Forelimb muscle (tissue), 1 donor: ENCODE measurements at places on chromosomes 4 and X. TPM values are rescaled to one million over a fixed set of nuclear protein-coding genes. Genes with fewer than 3 reads are reported as not detected.

BEND4 gene
- 0.04 TPM for polyA plus RNA-seq

OFD1 gene
- polyA plus RNA-seq = 20.7 TPM

ZCCHC12 gene
- polyA plus RNA-seq = 0.47 TPM

CDKL2 gene
- polyA plus RNA-seq = 0.14 TPM

ALB gene
- polyA plus RNA-seq = 0.96 TPM

IL3RA gene
- 18.7 TPM for polyA plus RNA-seq

NDNF gene
- polyA plus RNA-seq = 6.7 TPM

CXCL3 gene
- 0.09 TPM for polyA plus RNA-seq

- DNase-seq = no peak
Measured at GRCh38 chr4:11847167-11847566, 418.5 kb upstream of the HS3ST1 start.

DNA sequence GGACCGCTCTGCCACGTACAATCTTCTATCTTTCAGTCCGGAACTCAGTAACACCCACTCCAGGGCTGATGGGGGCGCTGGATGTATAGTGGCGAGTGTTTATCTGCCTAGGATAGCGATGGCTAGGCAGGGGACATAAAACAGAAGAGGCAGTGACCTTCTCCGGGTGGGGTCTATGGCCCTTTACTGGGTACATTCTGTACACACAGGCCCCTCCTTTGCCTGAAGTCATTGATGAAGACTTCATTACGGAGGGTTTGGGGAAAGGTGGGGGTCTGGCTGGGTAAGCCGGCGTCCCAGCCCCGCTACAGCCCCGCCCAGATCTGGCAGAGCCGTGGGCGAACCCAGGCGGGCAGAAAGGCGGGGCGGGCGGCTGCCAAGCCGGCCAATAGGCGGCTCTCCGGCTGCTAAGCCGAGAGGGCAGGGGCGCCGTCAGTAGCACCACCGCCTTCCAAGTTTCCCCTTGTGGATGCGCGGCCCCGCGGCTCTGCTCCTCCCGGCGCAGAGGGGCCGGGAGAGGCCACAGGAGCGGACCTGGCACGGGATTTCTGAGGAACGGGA lies at the start of gene CHST7:
Gene CHST7, plus strand, starts transcription at position 435 of the 561 bp plus-strand sequence. CDS start 167 bp downstream, outside the sequence.
- no peak for DNase-seq

DNA sequence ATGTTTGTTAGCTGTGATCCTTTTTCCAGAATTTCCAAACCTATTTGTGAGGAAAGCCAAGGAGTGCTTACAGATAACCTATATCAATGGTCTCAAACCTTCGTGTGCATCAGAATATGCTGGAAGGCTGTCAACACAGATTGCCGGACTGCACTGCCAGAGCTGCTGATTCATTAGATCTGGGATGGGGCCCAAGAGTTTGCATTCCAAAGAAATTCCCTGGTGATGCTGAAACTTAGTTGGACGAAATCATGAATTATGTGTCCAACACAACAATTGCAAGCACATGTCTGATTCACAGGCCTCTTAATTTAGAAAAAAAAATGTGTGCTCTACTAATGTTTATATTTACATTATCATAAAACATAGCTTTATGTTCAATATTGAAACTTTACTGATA lies 544.0 kb upstream of the AMOT start:
- DNase-seq = peak; percentile 28

DNA sequence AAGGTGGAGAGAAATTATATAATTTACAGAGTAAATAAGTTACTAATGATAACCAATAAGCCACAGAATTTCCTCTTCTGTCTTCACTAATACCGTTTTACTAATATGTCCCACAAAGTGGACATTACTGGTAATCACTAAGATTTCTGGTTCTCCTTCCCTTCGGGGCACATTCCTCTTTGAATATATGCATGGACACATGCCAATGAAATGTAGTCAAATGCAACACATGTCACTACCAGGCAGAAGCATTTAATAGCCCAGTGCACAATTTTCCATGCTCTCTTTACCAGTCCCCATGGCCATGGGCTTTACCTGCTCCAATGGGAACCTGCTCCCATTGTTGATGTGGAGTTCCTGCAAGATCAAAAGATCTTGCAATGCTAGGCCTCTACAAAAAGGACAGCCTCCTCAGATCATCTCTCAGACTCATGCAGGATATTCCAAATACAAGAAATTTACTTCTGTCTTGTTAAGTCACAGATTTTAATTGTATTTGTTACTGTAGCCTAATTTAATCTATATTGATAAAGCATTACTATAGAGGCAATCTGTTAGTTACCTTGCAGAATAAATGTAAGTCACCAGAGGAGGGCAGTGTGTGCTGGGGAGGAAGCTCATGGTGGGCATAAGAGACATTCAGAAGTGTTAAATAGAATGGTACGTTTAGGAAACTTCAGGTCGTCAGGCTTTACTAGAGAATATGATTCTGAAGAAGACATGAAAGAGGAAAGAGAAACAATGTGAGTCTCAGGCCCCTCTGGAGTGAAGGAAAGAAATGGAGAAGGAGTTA lies 37.1 kb upstream of the INPP4B start:
- DNase-seq = no peak

DNA sequence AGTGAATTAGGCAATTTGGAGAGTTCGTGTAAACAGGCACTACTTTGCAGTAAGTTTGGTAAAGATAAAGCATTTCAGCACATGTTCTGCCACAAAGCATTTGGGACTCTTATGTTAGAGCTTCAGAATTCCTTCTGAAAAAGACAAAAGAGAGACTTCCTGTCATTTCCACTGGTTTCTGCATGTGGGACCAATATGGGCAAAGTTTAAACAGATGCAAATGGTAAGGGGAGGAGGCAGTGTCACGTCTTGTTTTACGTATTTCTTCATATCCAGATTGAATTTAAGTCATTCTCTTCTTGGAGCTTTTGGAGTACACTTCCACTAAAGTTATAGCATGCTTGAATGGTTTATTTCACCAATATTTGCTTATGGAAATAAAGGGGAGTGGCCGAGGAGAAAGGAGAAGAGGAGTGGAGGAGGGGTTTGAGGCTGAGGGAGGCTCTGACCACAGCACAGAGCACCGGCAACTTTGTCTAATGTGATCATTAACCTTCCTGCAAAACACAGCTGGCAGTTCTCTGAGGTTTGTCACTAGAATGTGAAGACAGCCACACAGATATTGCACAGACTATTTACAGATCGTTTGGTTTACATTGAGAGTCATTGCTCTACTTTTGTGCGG lies at the start of gene APELA:
Gene APELA, plus strand, starts transcription at position 479 of the 625 bp plus-strand sequence. CDS start 154 bp downstream, outside the sequence.
- no peak for DNase-seq

DNA sequence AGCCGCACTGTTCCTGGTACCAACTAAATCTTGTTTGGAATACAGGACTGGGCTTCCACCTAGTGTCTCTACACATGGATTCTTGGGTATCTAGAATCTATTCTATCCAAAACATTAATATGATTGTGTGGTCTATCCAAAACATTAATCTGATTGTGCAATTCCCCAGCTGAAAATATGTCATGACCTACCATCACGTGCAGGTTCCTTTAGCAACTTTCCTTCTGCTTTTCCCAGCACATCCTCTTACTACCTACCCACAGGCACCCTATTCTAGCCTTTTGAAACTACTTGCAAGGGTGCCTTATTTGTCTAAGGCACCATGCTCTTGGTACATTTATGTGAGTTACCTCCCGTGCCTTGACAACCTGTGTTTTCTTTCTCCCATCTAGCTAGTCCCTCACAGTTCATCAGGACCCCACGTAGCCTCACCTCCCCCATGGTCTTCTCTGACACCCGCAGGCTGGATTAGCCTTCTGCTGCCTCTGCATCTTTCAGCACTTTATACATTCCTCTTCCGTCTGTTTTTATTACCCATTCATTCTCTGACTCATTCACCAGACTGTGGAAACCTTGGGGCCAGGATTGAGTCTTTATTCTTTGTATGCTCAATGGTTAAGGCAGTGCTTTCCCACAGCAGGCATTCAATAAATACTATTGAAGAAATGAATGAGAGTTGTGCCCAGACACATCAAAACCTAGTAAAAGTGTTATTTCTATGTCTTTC lies 88.8 kb upstream of the FAM9B start:
- DNase-seq = no peak

- no peak for DNase-seq
Measured at GRCh38 chrX:131979116-131979515, 44.0 kb upstream of the STK26 start.

DNA sequence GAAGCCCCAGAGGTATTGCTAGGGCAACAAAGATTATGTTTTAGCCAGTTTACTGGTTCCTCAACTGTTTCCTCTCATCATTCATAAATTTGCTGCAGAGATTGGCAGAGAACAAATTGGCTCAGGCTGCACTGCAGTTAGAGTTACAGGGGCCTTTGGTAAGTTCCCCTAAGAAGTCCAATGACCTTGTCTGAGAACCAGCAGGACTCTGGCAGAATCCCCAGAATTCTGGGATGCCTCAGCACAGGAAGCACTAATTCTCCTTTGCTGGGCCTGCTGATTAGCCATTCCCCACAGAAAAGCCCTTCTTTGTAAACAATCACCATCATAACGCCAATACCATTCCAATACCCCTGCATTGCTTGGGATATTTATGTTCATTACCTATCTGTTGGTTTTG lies 151.3 kb downstream of the USP46 start:
- peak; percentile 5 for DNase-seq

DNA sequence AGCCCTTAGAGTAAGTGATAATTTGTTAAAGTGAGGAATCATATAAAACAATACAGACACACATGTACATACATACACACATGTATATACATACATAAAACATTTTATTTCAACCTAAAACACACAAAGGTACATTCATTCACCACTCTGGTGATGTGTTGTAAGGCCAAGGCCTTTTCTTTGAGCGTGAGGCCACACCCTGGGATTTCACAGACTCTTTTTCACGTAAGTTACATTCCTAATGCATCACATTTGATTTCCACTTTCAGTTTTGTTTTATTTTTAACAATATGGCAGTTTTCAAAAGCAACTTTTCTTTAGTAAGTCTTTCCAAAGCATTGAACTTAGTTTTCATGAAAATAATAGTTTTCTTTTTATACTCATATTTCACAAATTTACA lies 170.7 kb downstream of the COL4A6 start:
- DNase-seq = no peak

- no peak for DNase-seq
Measured at GRCh38 chrX:42714981-42715700, 62.8 kb downstream of the PPP1R2C start.

GRCh38 chr4:123317211-123317610 lies 79.4 kb upstream of the SPRY1 start:
- no peak for DNase-seq

- DNase-seq = no peak
Measured at GRCh38 chr4:130703211-130703935, 1607.4 kb downstream of the C4orf33 start.

DNA sequence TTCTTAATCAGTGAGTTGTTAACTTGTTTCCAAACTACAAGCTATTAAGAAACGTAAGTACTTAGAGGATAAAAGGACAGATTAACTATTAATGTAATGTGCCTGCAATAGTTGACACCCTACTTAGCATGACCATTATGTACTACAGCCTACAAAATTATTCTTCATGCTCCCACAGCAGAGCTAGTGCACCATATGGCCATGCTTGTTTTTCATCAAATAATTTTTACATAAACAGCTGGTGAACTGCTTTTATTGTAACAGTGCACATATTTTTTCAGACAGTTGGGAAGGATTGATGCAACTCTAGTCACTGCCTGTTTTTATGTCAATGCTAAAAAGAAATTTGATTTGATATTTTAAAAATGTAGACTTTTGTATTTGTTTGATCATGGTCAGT lies 10.2 kb upstream of the MAGEB10 start:
- DNase-seq = no peak

- no peak for DNase-seq
Measured at GRCh38 chrX:118062817-118063615, 53.6 kb downstream of the KLHL13 start.

DNA sequence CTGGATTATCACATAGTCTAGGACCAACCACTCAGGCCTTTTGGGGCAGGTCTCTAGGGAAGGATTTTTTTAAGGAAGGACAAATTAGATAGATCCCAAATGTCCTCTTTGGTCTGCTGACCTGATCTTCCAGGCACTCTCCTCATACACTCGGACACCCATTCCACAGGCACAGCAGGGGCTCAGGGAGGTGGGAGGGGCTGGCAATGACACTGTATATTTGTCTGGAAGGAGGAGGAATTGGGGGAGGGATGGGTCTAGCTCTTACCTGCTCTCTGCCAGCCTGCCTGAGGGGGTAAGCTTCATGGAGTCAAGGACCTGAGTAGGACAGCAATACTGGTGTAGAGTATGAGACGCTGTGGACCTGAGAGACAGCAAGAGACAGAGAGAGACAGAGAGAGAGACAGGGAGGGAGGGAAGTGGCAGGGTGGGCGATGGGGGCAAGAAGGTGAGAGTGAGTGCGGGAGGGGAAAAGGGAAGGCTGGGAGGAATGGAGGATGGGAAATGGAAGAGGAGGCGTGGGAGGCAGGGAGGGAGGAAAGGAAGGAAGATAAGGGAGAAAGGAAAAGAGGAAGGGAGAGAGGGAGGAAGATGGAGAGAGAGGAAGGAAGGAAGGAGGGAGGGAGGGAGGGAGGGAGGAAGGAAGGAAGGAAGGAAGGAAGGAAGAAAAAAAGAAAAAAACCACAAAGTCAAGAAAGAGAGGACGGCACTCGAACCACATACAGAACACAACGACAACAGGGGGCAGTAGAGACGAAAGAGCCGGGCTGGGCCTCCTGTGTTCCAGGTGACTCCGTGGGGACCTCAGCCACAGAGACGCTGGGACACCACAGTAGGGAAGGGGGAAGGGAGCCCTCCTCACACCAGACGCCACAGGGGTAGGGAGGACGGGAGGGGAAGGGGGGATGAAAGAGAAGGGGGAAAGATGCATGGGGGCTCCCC lies 1.8 kb downstream of the IQSEC2 start:
- no peak for DNase-seq

GRCh38 chr4:33448948-33449347 lies 2728.8 kb downstream of the PCDH7 start:
- DNase-seq = no peak

GRCh38 chr4:82358847-82359246 lies 14.9 kb downstream of the HNRNPD start:
- no peak for DNase-seq

DNA sequence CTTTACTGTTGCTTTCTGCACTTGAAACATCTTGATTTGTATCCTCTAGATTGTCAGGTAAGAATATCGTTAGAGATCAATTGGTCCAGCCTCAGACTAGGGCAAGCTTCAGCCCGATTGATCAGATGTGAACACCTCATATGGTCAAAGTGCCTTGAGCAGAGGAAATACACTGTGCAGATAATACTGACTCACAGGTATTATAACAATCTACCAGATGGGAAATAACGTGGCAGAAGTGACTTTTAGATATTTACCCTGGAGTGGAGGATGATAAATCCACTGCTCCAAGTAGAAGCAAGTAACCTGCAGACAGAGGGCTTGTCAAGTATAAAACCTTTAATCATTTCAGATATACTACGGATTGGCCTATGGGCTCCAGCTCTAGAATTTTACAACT lies 17.9 kb downstream of the VEGFC start:
- DNase-seq = no peak

- DNase-seq = no peak
Measured at GRCh38 chrX:22538580-22538979, 265.9 kb downstream of the CBLL2 start.

DNA sequence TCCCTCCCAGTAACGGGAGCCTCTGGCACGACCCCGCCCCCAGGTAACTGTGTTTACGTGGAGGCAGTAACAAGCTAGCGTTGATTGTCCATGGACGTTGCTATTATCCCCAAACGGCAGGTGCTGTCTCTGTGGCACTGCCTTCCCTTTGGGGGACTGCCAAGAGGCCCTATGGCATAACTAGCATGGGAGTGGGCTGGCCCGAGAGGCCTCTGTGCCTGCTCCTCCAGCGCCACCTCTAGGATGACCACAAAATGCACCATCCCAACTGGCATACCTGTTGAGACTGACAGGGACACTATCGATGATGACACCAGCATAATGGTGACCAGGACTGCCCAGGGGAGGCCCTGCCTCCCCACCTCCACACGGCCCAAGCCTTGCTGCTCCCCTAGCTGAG lies 1.5 kb downstream of the SRPK3 start:
- DNase-seq = no peak
